ENCODE measurements at places on chromosomes 3 and 15.

- DNase-seq = no peak
Measured at GRCh38 chr15:48868536-48868935, 9.4 kb upstream of the EID1 start.

GRCh38 chr3:123870033-123870432 lies 14.1 kb downstream of the MYLK start:
- no peak for DNase-seq

GRCh38 chr15:81313686-81314085 lies 10.3 kb downstream of the STARD5 start:
- DNase-seq = no peak

DNA sequence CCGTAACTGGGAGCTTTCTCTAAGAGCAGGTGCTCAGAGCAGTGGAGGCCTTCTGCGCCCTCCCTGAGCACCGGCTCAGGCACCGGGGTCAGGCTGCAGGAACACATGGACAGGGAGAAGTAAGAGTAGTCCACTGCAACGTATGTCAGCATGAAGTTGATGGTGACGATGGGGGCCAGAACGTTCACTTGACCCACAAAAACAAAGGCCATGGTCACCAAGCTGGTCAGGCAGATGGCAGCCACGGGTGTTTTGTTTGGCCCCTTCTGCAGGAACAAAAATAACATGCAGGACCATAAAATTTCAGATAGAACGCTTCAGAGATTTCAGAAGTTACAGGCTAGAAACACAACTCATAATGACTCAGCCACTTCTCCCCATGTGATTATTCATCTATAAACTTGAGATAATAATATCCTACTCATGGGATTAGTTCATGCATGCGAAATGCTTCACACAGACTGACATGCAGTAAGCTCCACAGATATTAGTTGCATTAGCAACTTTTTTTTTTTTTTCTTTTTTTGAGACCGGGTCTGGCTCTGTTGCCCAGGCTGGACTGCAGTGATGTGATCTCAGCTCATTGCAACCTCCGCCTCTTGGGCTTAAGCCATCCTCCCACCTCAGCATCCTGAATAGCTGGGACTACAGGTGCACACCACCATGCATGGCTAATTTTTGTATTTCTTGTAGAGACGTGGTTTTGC lies 52.2 kb upstream of the HEG1 start:
- DNase-seq = no peak

- peak; percentile 66 for DNase-seq
Measured at GRCh38 chr3:42090973-42091731, at the start of gene TRAK1. TSS of gene TRAK1 (plus strand) at chr3:42091357. CDS start at chr3:42091470, 113 bp downstream.

- DNase-seq = peak; percentile 61
Measured at GRCh38 chr15:37106490-37107001, 6.2 kb upstream of the MEIS2 start.

DNA sequence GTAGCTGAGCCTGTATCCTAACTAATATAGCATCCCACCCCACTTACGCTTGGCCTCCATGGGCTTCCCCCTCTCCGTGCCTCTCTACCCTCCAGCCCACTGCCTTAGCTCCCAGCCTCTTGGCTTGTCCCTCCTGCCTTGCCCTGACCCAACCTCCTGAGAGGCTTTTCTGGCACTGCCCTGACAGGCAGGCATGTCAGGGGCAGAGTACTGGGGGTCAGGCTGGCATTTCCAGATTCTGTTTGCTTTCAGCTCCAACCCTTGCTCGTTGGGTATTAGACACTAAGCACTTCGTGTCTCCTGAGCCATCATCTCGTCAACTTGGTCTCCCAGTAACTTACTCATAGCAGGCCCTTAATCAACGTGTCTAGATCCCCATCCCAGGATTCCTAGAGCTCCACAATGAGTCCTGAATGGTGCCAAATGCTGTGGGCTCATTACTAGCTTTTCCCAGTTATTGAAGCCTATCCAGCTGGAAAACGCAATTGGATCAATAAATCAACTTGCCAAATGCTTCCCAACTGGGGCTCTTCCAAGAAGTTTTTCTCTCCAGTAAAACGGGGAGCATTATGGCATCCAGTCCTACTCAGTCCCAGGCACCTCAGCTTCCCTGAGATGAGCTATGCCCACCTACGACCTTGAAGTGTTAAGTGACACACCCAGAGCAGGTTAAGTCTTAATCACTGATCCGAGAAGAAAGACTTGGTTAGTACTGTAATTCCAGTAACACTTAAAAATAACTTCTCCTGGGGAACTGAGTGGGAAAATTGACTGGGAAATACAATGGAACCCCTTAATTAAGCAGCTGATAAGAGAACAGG lies 78.5 kb upstream of the DLG1 start:
- DNase-seq = no peak

GRCh38 chr3:113223475-113224281 lies 12.3 kb downstream of the BOC start:
- peak; percentile 71 for DNase-seq

DNA sequence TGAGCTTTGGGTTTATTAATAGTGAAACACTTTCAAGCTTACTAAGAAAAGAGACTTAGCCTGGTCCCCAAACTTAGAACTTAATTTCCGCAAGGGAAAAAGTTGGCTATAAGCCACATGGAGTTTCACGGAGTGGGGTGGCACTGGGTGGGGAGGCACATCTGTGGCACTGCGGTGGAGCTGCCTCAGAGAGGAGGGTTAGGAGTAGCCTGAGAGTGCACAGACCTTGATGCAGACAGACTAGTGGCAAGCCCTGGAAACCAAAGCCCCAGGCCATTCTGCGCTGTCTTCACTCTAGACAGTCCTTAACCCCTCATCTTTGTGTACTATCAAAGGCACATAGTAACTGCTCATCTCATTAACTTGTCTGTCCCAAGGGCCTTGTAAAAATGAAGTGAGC lies 22.0 kb downstream of the CXCR6 start:
- no peak for DNase-seq

DNA sequence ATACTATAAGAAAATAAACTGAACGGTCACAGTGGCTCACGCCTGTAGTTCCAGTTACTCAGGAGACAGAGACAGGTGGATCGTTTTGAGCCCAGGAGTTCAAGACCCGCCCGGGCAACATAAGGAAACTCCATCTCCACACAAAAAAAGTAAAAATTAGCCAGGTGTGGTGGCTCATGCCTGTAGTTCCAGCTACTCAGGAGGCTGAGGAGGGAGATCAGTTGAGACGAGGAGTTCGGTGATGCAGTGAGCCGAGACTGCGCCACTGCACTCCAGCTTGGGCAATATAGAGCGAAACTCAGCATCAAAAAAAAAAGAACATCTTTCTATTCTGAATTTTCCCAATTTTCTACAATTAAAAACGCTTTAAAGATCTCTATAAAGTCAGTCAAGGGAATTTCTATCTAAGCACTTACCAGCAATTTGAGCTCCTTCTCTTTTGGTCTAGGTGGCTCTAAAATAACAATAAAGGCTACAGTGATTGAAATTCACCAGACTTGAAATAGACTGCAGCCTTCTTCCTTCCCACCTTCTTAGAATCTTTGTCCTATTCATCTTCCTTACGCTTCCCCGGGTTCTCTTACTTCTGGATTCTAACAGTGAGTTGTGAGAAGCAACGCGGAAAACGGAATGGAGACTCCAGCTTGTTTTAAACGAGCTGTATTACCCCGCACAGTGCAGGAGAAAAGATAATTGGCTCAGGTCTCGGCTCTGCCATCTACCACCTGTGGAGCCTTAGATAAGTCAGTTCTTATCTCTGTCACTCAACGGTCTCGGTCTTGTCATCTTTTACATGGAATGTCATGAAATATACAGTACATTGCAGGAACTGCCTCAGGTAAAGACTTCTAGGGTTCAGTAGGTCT lies 812 bp upstream of the SEC62 start:
- DNase-seq = no peak

DNA sequence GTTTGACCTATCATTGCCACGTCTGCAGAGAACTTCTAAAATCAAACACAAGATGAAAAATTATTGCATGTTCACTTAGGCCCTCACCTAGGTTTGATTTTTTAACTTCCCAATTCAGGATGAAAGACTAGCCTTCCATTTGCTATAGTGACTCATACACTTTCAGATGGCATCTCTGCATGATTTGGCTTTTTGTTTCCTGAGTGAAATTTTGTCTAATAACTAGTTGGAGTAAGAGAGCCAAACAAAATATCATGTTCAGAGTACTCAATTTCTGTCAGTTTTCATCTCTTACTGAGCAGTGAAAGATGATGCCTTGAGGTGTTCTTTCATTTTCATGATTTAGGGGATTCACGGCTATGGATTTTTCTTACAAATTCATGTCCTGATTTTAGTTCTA lies 122.9 kb downstream of the NSUN3 start:
- DNase-seq = no peak

- DNase-seq = no peak
Measured at GRCh38 chr15:50876260-50876988, 32.1 kb upstream of the AP4E1 start.

GRCh38 chr3:142777927-142778326 lies 54.1 kb downstream of the TRPC1 start:
- no peak for DNase-seq

GRCh38 chr15:59688423-59688781 lies 718 bp downstream of the BNIP2 start:
- no peak for DNase-seq

DNA sequence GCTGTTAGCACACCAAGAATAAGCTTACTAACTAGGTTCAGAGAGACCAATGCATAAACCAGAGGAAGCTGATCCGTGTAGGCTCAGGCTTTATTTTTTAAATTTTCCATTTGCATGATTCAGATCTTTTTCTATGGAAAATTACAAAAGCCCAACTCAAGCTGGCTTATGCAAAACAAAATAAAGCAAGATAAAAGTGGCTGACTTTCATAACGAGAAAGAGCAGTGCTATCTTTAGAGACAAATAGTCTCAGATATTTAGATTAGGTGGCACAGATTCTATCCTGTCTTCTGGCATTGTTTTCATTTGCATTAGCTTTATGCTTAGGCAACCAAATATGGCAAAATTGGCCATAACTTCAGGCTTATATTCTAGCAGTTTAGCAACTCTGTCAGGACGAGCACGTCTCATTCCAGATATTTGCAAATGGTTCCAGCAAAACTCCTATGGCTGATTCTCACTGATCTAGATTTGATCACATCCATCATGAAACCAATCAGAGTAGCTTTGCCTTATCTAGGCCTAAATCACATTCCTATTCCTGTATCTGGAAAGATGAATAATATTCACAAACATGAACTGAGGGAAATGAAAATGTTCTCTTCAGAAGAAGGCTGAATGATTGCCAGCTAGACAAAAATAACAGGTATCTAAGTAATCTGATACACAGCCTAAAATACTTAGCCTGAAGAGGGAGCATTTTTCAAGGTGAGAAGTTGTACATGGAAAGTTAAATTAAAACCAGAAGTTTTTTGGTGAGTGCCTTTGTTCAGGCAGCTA lies 216.4 kb upstream of the DPPA4 start:
- DNase-seq = no peak

- DNase-seq = no peak
Measured at GRCh38 chr15:73139744-73140553, 87.7 kb downstream of the NEO1 start.

GRCh38 chr3:52431459-52432223 lies 13.3 kb downstream of the SEMA3G start:
- DNase-seq = peak; percentile 15

DNA sequence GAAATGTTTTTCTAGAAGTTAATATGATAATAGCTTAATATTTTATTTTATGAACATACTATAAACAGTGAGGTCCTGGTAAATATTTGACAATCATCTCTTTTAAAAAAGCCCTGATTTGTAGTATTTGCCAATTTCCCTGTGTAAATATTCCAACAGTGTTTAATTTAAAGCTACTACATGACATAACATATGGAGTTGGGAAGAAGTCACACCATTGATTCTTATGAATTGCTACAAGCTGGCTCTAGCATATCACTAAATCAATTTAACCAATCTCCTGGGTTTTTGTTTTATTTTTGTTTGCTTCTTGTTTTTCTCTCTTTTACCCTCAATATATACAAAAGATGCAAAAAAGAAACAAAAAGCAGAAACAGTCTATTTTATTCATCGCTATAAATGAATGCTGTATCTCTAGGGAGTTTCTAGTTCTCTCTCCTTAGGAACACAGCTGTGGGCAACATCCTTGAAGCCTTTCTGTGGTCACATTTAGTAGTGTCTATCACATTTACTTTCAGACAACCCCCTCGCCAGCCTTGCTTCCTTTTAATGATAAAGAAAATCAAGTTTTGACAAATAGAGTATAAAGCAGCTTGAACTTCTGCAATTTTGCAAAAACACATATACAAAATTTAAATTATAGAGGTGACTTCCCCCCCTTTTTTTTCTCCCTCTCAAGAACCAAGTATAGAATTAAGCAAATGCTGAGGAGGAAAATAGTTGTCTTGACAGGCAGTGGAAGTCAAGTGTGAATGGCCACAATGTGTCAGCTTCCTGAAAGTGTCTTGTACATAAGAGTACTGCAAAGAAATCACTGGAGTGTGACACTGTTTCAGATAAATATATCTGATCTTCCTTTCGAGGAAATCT lies 21.4 kb downstream of the CCR1 start:
- DNase-seq = no peak

DNA sequence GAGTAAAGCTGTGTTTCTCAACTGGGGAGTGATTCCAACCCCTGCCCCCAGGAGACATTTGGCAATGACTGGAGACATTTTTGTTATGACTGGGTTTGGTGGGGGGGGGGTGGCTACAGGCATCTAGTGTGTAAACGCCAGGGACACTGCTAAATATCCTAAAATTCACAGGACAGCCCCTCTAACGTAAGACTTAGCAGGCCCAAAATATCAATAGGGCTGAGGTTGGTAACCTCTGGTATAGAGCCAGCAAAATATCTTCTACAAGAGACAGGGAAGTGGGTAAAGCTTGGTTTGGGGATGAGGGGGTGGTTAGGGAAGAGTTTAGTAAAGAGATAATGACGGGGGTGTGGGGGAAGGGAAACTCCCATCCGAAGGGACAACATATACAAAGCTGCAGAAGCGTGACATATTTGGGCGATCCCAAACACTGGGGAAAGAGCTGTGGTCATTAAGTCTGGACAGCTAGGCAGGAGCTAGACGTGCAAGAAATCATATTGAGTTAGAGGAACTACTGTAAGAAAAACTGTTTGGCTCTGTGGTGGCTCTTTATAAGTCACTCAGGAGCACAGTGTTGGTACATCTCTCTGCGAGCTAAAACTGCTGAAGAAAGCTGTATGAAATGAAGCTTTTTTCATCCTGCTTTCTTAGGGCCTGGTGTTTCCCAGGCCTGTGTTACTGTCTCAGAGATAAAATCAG lies 697 bp upstream of the TRIM69 start:
- DNase-seq = no peak

- no peak for DNase-seq
Measured at GRCh38 chr3:189368384-189368783, 196.6 kb downstream of the TPRG1 start.

GRCh38 chr3:61463191-61463590 lies 98.2 kb upstream of the PTPRG start:
- peak; percentile 14 for DNase-seq

DNA sequence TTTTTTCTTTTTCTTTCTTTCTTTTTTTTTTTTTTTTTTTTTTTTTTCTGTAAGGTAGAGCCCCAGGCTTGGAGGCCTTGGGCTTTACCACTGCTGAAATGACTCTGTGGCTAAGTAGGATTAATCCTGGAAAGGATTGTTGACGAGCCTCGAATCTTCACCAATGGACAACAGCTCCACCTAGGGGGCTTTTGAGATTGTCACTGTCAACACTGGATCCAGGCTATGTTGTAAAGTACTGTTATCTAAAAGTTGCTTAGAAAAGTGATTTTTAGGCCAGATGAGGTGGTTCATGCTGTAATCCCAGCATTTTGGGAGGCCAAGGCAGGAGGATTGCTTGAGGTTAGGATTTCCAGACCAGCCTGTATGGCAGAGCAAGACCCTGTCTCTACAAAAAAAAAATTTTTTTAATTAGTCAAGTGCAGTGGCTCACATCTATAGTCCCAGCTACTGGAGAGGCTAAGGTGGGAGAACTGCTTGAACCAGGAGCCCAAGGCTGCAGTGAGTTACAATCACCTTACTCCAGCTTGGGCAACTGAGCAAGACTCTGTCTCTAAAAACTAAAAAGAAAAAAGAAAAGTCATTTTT lies 41.6 kb downstream of the KLHL18 start:
- peak; percentile 77 for DNase-seq
